ENCODE measurements at places on chromosomes 4 and X.

- no peak for DNase-seq
Observed at GRCh38 chrX:112961981-112962380, 121.3 kb upstream of the AMOT start.

GRCh38 chrX:120680090-120680489 is 50.2 kb upstream of the C1GALT1C1 start:
- no peak for DNase-seq

DNA sequence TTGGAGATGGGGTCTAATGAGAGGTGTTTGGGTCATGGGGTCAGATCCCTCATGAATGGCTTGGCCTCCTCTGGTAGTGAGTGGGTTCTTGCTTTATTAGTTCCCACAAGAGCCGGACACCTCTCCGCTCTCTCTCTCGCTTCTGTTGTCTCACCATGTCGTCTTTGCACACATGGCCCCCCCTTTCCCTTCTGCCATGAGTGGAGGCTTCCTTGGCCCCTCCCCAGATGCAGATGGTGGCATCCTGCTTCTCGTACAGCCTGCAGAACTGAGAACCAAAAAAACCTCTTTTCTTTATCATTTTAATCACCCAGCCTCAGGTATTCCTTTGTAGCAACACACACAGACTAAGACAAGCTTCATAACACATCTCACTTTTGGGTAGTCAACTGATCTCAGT is 49.6 kb upstream of the SPRY1 start:
- no peak for DNase-seq

- no peak for DNase-seq
Observed at GRCh38 chr4:8851321-8852117, 20.1 kb downstream of the HMX1 start.
